ENCODE measurements at places on chromosomes 2 and 18.

DNA sequence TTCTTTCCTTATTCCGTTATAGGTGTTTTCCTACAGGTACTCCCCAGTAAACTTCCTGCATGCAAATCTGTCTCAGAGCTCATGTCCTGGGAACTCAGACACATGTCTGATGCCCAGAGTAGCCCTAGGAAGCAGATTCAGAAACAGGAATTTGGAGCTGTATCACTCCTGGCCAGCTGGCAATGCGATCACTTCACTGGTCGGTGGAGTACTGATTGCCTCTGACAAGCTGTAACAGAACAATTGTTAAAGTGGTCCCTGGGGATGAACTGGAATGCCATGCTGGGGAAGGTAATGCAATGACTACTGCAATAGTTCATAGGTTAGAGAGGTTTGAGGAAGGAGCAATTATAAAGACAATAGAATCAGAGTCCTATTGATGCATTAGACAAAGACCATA lies 131.6 kb upstream of the DOCK10 start:
- no peak for DNase-seq

DNA sequence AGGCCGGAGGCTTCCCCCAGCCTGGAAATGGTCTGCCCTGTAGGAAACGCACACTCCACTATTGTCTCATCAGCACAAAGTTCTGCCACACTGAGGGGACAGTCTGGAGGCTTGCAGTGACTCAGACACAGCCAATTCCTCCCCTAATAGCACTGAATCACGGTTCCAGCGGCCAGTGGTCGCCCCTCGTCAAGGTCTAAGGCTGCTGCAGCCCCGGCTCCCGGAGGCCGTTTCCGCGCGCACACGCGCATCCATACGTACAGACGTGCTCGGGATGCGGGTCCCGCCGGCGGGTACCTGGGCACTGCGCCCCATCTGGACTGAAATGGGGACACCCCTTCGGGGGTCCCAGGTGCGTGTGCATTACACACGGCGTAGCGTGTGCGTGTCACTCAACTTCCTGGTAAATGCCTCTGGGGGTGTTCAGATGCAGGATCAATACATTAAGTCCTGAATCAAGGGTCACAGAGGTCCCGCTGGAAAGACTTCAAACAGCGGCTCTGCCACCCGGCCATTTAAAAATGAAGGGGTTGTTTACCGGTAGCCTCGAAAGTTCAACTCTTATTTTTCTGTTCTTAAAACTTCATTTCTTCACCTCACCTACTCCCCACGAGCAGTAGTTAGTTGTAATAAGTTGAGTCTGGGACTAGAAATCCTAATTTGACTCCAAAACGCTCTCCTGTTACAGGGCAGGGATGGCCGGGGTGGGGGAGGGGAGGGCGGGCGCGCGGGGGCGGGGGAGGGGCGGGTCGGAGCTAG lies 572 bp upstream of the ZNF516 start:
- DNase-seq, result no peak

- DNase-seq, result no peak
These were observed 42.7 kb upstream of the DYSF start for GRCh38 chr2:71410696-71411095.

GRCh38 chr2:207202645-207203044 lies 36.9 kb upstream of the KLF7 start:
- DNase-seq, result no peak

DNA sequence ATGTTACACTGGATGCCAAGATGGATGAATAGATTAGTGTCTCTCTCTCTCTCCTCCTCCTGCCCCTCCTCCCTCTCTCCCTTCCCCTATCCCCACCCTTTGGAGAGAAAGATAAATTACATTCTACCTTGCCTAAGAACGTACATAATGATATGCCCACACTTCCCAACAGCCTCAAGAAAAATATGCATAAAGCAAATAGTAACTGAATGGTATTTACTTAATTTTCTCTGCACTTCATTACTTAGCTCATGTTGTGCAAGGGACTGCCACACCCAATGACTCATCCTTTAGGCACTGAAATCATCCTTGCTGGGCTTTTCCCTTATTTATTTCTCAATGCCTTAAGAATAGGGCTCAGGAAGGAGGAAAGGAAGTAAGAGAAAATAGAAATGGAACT lies 137.3 kb upstream of the PID1 start:
- DNase-seq, result no peak

GRCh38 chr2:6109831-6110230 lies 417.6 kb downstream of the SOX11 start:
- DNase-seq, result no peak

DNA sequence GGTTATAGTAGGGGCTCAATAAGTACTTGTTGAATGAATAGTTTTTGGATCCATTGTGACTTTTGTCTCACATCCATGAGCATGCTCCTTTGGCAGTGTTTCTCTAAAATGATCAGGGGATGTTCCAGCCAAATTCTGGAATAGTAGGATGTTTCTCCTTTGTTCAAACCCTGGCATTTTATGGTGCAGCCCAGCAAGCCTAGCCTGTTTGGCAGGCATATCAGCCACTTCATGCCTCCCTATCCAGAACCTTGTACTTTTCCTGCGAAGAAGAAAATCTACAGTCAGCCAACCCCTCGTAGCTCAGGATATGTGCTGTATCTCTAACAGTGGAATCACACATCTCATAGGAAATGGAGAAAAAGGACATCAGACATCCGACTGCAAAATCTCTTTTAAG lies 27.1 kb upstream of the RPRD1A start:
- DNase-seq, result no peak

DNA sequence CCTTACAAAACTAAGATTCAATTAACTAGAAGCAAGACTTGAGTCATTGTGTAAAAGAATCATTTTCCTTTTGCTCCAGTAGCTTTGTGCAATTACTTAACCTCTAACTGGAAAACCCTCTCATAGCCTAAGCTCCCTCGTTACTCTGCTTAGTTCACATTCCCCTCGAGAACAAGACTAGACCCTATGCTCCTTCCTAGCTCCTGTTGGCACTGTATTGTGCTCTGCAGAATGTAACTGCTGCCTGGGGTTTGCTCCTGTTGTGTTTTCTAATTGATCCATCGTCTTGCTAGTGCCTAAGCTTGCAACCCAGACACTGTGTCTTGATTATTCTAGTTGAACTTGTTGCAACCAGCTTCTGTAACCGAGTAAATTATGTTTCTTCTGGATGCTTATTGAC lies 347.0 kb downstream of the ZNF804A start:
- no peak for DNase-seq

DNA sequence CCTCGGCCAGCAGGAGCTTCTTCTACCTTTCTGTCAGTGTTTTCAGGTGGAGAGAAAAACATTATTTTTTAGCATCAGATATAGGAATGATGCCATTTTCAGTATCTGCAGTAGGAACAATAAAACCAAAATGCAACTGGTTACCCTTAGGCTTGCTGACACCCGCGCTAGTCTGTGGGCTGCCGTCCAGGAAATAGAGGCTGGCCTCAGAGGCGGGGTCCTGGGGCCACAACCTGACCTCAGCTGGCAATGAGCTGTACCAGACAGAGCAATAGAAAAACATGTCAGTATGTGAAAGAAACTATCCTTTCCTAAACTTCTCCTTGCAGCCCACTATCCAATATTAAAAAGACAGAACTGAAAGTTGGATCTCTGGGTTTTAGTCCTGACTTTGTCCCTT lies 4.6 kb upstream of the ST6GAL2 start:
- no peak for DNase-seq

GRCh38 chr2:211598238-211598637 lies 940.4 kb downstream of the ERBB4 start:
- no peak for DNase-seq

- no peak for DNase-seq
These were observed 86.6 kb downstream of the MARCO start for GRCh38 chr2:119028327-119029174.

GRCh38 chr2:106812383-106812782 lies 73.6 kb downstream of the ST6GAL2 start:
- DNase-seq, result no peak

DNA sequence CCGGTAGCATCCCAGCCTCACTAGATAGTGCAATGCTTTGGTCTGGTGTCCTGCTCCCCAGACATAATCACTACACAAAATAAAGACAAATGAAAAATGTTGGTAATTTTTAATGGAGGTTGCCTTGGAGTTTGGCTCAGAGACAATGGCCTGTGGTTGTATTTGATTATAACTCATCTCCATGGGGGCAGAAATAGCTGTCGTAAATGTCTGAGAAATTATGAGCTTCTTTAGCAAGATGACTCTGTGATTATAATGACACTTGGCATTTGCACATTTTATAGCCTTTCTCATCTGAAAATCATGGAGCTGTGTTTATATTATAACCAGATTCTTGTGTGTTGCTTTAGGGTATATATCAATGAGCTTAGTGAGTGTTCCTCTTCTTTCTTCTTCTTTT lies 1779.7 kb upstream of the CELF4 start:
- DNase-seq, result no peak

DNA sequence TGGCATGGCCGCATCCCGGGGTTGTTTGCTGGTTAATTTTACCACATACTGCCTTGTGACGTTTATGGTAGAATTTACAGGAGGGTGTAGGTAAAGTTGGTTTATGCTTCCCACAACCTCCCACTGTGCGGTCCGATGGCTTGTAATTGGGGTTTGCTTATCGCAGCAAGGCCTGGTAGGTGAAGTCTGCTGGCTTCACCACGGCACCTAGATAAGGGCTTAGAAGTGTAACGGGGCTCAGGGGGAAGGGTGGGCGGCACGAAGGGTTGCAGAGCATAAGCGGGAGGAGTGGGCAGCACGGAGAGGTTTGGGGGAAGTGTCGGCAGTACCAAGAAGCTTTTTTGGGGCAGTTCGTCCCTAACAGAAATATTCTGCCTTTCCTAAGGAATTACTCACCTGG lies 39.0 kb upstream of the TMEM131 start:
- DNase-seq, result no peak

DNA sequence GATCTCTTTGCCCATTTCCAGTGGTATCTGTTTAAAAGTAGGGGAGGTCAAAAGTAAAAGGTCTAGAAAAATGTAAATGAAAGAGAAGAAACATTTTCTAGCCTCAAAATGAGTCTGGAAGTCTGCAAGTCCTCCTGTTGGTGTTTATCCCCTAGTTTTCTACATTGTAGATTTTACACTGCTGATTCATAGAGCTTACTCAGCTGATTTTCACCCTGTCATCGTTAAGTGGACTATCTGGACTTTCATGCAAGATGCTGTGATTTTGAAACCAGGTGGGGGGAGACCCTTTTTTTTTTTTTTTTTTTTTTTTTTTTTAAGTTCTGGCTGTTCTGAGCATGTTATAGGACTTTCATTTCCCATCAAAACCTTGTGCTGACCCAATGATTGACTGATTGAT lies 10.3 kb downstream of the HOXD3 start:
- no peak for DNase-seq

GRCh38 chr2:176395273-176395854 lies 126.1 kb downstream of the MTX2 start:
- DNase-seq, result no peak

- DNase-seq, result no peak
These were observed 5.4 kb downstream of the SPR start for GRCh38 chr2:72892506-72893173.

DNA sequence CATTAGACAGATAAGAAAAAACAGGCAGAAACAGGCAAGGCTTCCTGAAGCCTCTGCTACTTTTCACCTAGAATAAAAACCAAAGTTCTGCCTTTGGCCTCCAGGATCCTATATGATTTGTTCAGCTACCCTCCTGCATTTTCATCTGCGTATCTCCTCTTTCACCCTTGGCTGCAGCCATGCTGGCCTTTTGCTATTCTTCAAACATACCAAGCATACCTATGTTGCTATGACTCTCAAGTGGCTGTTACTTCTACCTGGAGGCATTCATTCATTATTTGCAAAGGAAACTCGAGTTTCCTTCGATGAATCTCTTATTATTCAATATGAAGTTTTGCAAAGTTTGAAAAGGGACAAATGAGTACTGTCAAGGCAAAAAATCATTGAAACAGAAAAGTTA lies 106.4 kb upstream of the HNMT start:
- DNase-seq, result no peak

DNA sequence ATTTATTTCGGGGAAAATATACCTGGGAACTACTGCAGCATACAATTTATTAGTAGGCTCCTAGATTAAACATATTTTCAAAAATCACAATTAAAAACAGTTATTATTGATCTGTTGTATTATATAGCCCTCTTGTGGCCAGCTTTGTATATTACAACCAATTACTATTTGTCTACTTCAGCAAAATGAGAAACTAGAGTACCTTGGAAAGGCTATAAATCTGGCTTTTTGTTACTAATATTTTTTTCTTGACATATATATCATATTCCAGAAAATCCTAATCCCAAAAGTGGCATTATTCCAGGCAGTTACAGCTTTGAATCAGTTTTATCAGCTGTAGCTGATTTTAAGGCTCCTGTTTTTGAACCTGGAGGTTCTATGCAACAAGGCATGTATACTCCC lies 101.2 kb downstream of the UBR3 start:
- DNase-seq, result no peak

DNA sequence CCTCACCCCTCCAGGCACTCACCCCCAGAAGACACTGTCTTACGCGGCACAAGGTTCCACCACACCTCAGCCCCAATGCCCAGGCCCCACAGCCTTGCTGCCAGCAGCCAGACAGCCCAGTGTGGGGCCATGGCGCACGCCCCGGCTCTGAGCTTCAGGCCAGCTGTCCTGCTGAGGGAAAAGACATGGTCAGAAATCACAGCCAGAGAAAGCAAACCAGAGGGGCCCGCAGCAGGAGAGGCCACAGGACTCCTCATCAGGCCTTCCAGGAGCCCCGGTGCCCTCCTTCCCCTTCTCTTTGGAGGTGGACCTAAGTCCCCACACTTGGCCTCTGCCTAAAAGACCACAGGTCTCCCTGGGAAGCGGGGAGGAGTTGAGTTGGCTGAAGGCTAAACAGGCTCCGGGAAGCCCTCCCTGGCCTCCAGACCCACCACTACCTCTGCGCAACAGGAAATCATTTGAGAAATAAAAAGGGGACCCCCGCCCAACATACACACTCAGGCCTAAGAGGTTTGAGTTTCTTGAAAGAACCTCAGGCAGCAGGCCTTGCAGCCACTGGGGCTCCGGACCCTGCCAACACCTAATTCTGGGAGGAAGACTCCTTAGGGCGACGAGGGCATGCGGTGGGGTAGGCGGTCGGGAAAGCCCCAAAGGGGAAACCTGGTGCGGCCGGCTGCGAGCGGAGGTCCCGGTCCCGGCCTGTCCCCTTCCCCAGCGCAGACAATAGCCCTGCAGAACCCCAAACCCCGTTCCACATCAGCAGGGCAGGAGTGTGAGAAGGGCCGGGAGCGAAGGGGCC lies 1.9 kb downstream of the SEMA4C start:
- DNase-seq, result no peak

DNA sequence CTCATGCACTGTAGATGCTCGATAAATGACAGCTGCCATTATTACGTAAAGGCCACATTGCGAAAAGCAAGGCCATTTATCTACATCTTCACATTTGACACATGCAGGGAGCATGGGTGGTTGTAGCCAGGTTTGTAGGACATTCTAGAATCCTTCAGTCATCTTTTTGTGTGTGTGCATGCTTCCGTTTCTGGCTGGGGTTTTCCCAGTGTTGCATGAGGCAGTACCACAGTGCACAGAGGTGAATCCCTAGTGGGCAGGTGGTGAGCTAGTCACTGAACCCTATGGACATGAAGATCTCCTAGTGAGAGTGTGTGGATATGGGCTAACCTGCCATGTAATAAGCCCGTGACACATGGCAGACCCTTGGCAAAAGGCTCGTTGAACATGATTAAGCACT lies 151.8 kb upstream of the SLC14A2 start:
- DNase-seq, result no peak

GRCh38 chr2:226971084-226971483 lies 135.2 kb downstream of the RHBDD1 start:
- DNase-seq, result no peak

Data from stimulated activated CD8-positive, alpha-beta memory T cell treated with anti-CD3 and anti-CD28 coated beads, Interleukin-15, amount 100 ng/mL, for 24 hours (primary cell).